SW 1271 (cell line): ENCODE measurements at places on chromosomes 5 and 9.

GRCh38 chr9:137077758-137078693 lies 709 bp downstream of the UAP1L1 start:
- DNase-seq = no peak

- DNase-seq = no peak
Observed at GRCh38 chr5:1797103-1797800, 2.4 kb downstream of the MRPL36 start.

GRCh38 chr5:155053501-155053900 lies 39.9 kb downstream of the KIF4B start:
- no peak for DNase-seq

DNA sequence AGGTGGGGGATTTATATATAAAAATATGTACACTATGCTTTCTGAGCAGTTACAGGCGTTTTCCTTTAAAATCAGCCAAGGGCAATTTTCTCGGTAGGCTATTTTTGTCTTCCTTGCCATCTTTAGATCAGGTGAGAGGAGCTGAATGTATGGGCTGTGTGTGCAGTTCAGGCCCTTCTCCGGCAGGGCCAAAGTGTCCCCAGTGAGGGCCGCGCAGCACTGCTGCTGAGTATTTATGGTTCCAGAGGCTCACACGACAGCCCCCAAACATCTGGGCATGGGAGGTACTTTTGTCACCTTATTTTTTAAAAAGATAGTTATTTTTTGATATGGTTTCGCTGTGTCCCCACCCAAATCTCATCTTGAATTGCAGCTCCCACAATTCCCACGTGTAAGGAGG lies 11.5 kb downstream of the GFPT2 start:
- DNase-seq = no peak

GRCh38 chr5:168136340-168136739 lies 155.1 kb upstream of the WWC1 start:
- no peak for DNase-seq

DNA sequence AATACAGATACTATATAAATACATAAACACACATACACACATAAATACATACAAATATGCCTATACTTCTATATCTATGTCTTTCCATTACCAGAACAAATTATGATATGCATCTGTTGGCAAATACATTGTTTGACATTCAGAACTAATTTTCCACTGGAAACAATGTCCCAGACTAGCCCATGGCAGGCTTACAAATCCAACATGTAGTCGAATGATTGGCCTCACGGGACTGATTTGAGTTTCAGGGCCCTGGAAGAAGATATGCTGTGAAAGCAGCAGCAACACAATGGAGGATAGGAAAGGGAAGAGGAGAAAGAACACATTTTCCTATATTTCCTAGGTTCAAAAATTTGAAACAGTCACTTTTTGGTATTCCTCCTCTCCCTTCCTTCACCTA lies 881.1 kb upstream of the DMAC1 start:
- no peak for DNase-seq

DNA sequence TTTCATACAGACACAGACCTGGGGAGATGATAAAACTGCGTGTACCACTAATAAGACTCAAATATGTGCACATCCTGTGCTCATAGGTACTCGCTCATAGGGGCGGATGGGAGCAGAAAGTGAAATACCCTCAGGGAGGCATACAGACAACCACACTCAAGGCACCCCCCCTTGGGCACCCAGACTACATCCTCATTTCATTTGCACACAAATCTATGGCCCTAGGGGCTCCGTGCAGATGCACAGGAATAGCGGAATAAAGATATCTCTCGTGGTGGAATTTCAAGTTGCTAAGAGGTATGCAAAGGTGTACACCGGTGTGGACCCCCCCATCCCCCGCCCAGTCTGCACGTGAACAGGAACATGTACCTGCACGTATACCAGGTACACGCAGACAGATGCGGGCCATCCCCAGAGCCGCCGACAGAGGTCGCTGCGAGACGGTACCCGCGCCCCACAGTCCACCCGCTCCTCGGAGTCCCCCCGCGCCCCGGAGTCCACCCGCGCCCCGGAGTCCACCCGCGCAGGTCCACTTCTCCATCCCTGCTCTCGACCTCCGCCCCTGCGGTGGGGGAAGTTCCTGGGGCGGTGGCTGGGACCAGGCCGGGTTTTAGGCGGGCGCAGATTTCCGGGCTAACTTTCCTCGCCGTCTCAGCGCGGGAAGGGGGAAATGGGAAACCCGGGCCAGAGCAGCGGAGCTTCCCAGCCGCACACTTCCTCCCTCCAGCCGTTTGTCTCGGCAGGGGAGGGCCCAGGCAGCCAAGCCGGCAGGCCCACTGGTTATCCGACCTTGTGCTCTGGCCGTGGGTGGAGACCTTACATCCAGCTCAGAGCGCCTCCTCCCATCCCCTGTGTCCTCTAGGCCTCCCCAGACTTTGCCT lies 1.0 kb upstream of the IL12B start:
- DNase-seq = peak; percentile 44

DNA sequence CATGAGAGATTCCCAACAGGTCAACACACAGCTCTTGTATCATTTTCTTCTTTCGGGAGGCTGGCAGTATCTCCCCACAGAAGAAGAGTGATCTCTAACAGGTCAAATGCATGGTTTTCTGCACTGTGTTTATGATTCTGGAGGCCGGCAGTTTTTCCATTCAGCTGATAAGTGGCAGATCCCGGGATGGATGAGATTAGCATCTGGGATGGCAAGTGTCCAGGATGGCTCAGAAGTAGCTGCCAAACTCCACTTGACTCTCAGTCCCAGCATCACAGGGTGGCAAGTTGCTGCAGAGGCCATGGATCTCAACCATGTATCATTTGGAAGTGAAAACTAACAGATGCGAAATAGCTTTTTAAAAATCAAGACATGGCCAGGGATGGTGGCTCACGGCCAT lies 97.8 kb upstream of the SLC44A1 start:
- no peak for DNase-seq

GRCh38 chr9:110148891-110149290 lies 59.1 kb downstream of the C9orf152 start:
- DNase-seq = no peak

DNA sequence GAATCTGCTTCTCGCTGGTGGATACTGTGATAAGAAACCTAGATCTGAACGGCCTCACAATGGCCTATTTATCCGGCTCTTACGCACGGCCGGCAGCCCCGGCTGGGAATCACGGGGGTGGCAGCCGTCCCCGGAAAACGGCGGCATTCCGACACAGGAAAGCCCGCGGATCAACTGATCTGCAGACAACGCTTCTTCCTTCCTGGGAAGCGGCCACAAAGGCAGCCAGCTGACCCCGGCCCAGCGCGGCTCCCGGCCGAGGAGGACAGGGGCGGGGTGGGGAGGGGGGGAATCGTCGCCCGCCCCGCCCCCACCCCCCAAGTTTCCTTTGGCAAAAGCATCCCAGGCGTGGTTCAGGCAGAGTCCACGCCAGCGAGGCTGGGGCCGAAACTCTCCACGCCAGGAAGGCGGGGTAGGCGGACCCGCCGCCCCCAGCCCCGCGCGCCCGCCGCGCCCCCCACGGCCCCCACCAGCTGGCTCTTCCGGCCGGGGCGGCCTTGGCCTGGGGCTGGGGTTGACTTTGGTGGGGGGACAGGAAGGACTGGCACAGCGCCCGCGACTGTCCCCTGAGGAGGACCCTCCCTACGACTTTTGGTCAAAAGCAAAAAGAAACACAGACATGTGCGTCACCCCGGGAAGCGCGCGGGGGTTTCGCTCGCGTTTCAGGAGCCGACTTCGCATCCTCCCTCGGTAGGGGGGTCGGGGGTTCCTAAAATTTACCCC lies 247.7 kb upstream of the ANKRD55 start:
- no peak for DNase-seq

GRCh38 chr9:133948131-133948530 lies 44.0 kb downstream of the VAV2 start:
- no peak for DNase-seq

- no peak for DNase-seq
Observed at GRCh38 chr9:134064711-134065110, 3.1 kb downstream of the BRD3 start.

DNA sequence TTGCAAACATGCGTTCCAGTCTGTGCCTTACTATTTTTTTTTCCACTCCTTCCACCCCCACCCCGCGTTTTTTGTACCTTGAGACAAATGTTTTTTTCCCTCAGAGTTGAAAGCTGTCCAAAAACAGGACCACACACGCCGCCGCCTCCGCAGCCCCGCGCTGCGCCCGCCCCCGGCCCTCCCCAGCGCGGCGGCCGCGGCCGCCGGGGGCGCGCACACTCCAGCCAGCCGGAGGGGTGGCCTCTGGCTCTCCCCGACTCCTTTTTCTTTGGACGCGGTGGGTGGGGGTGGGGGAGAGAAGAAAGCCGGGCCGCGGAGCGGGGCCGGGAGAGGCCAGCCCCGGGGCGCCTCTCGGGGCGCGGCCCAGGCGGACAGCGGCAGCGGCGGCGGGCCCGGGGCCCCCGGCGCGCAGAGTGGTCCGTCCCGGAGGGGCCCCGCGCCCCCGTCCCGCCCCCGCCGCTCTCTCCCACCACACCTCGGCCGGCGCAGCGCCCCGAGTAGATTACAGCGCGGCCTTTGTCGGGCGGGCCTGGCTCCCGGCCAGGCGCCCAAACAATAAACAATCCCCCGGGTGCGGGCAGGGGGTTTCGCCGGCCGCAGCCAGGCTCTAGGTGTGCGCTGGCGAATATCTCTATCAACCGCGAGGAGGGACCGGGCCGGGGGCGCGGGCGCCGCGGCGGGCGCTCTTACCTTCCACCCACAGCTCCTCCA lies 10.9 kb downstream of the PTCH1 start:
- DNase-seq = no peak

GRCh38 chr5:110832683-110833082 lies 93.9 kb downstream of the SLC25A46 start:
- DNase-seq = no peak

- DNase-seq = no peak
Observed at GRCh38 chr9:76658510-76659231, 105.6 kb upstream of the PCA3 start.

GRCh38 chr9:87518702-87519335 lies 21.2 kb downstream of the DAPK1 start:
- DNase-seq = no peak

DNA sequence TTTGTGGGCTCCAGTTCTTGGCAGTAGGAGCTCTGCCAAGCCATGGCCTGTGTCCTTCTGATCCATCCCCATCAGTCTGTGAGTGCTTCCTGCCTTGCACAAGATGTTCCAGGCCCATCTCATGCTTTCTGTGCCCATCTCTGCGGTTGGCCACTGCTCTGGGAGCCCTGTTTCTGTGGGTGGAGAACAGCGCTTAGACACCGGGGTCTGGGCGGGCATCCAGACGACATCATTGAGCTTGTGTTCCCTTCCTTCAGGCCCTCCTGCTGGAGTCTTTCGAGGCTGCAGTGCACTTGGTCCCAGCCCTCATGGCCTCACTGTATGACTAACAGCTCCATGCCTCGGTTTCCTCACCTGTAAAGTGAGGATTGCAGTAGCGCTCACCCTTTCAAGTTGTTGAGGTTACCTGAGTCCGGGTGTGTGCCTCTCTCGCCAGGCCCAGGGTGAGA lies 14.9 kb upstream of the CARD19 start:
- DNase-seq = no peak

GRCh38 chr5:173680660-173681242 lies 64.3 kb upstream of the BOD1 start:
- DNase-seq = no peak

GRCh38 chr5:149939546-149939945 lies 5.0 kb downstream of the PDE6A start:
- DNase-seq = no peak

- no peak for DNase-seq
Observed at GRCh38 chr5:9082996-9083395, 462.9 kb downstream of the SEMA5A start.

DNA sequence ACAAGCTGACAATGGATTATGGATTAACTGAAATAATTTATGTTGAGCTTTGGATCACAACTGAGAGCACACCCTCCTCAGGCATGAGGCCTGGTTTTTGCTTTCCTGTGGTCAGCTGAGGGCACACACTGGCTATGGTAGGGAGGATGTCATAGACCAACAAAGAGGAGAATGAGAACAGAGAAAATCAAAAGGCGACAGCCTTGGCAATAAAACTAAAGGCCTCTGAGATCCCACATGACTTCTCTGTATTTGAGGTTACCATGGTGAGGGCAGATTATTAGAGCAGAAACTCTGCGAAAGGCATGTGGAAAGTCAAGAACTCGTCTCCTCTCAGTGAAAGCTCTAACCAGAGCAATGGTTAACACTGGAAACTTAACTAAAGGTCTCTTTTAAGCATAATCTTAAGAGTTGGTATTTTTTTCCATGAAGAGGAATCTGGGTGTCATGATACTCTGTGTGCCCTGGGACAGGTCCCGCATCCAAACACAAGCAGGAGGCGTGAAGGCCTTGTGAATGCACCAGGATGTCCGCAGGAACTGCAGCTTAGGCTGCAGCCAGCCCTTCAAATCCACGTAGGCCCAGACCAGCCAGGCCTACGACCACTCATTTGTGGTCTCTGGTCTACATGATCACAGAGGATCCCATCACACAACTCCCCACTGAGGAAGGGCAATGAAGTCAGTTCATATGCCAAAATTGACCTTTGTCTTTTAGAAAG lies 12.4 kb upstream of the MEIKIN start:
- DNase-seq = no peak
